ENCODE measurements at places on chromosomes 16 and 17.
A peak's percentile ranks its signal among the peaks of the same experiment; 100 is the strongest.

DNA sequence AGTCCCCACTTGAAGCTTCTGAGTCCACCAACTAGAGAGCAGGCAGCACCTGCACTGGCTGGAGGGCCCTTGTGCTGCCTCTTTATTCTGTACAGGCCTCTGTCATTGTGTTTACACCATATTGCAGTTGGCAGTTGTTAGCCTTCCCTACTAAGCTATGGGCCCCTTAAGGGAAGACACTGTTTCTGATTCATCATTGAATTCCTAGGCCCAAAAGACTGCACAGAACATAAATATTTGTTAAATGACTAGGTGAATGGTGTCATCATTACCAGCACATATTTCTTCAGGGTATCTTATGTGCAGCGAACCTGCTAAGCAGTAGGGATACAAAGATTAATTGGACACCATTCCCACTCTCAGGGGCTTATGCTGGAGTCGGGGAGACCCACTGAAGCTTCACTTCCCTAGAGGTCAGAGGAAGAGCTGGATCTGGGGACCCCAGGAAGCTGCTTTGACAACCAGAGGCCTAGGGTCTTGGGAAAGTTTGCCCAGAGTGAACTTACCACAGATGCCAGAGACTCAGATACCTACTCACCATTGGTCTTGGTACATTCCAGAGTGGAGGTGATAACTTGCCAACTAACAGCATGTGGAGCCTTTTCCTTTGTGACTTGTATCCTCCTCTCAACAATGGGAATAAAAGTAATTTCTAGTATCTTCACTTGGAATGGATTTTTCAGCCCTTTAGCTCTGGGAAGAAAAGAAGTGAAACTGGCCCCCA lies 28.7 kb upstream of the DDX52 start:
- DNase-seq, result no peak

GRCh38 chr17:83080579-83080857 lies 1.1 kb downstream of the METRNL start:
- DNase-seq, result no peak

DNA sequence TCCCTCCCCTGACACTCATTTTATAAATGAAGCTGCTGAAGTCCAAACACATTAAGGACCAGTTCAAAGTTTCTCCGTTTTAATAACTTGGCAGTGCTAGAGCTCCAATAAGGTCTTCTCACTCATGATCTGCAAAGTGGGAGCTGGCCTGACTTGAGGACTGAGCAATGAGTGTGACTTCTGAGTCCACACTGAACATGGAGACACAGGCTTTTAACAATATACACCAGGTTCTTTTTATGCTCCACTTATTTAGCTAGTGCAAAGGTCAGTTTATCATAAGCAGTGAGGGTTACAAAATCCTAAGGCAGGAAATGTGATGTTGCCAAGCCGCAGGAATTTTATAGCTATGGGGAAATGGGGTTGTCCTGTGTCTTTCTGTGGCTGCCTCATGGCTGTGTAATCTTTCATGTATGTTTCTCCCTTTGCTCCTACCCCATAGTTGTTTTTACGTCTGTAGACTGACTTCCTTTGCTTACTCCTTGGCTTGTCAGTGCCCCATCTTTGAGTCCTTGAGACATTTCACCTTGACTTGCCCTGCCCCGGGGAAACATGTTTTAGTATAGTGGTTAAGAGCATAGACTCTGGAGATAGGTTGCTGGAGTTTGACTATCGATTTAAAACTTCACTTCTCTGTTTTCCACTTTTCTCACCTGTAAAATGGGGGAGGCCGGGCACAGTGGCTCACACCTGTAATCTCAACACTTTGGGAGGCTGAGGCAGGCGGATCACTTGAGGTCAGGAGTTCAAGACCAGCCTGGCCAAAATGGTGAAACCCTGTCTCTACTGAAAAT lies 12.2 kb upstream of the MMD start:
- DNase-seq, result no peak

GRCh38 chr17:62309396-62309795 lies 71.0 kb upstream of the EFCAB3 start:
- no peak for DNase-seq

DNA sequence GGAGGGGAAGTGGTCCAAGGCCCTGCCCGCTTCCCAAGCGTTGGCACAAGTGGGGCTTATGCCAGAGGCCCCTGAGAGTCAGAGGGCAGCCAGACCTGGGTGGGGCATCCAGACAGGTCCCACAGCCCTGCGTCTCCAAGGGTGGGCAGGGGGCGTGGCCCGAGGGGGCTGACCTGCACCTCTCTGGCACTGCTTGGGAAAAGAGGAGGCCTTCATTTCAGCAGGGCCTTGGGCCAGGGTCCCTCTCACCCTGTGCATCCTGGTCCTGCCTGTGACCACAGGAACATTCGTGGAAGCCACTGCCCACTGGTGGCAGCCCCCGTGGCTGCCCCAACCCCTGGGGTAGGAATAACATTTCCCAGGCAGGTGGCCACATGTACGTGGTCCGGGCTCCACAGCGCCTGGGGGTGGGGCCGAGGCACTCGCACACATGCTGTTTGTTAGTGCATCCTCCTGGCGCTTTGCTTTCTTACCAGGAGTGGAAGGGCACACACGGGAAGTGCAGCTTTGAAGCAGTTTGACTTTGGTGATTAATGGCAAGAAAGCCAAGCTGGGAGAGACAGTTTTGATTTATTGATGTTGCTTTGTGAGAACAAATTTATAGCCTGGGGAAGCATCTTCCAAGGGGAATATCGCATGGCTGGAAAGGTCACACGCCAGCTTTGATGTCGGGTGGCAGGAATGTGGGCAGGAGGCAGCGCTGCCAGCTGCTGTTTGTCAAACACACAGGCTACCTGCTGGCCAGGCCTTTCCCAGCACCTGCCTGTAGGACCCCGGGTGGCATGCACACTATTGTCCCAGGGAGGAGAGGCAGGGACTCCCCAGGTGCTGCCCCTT lies 4.3 kb downstream of the CENPX start:
- no peak for DNase-seq

DNA sequence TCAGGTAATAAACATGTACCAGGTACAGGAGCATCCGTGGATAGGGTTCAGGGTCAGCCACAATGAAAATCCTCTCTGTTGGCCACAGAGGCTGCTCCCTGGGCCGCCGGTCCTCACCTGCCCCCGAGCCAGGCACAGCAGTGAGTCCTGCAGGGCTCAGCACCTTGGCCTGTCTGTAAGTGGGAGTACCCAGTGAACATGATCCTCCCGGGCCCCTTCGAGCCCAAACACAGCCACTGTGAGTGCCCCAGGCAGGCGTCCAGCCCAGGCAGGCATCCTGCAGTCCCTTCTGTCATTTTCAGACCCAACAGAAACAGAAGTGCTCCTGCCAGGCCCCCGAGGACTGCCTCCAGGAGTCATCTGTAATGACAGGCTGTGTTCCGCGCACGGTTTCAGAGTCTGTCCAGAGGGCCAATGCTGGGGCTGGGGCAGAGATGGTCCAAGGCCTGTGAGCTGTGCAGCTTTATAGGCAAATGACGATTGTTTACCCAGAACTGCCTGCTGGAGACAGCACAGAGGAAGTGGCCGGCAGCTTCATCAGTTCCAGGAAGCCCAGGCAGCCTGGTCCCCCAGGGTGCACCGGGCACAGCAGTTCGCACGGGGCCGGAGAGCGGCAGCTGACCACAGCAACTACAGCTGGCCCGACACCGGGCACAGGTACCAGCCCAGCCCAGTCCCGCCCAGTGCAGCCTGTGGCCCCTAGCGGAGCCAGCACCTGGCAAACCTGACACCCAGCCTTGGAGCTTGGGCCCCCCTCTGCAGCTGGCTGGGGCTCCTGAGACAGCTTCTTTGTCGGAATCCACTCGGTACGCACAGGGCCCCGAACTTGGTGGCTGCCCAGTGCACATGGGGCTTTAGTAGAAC lies 13.2 kb downstream of the SLC7A5 start:
- peak; percentile 60 for DNase-seq

DNA sequence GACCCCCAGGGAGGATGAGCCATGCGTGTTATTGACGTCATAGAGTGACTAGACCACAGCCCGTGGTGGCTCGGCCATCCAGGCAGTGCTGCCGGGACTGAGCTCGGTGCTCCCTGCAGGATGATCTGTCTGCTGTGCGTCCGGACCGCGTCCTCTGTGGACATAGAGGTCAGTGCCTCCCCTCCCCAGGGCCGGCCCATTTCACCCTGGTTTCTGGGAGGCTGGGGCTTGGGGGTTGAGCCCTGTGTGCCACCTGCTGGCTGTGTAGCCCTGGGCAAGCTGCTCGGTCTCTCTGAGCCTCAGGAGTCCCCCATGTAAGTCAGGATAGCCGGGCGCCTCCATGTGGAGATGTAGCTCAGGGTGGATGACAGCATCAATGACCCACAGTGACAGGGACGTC lies 8.3 kb downstream of the TSC2 start:
- DNase-seq, result no peak

DNA sequence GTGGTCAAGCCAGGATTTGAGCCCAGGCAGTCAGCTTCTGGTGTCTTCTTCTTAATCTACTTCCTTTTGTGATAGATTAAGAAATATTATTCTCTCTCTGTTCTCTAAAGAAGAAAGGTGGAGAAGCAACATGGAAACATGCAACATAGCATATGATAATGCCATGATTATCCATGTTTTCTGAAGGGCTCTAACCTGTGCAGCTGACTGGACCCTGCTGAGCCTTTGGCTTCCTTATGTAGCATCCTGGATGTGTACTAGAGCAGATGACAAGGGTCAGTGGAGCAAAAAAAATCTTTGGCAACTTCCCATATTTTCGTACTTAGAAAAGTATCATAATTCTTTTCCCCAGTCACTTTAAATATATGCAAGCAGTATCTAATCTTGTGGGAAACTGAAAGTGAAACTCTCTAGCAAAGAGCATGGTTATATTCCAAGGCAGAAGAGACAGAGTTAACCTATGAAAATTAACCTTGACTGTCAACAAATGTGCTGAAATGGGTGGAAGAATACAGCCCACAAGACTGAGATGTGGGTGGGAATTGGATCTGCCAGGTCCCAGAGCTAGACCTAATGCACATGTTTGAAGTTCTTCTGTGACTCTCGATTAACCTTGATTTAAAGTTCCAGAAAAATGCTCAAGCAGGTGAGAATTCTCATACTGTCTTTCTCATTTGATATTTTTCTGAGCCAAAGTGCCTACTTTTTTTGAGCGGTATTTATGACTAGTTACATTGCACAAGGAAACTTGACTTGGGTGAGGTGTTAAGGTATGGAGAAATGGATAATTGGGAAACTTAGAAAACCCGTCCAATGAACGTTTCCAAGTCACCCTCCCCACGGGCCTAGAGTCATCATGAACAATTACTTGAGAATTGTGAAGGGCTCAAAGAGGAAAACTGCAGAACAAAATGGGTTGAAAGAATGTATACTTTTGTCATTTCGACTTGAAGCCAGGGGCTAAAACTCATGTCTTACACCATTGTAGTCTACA lies 248.6 kb downstream of the FTO start:
- no peak for DNase-seq

DNA sequence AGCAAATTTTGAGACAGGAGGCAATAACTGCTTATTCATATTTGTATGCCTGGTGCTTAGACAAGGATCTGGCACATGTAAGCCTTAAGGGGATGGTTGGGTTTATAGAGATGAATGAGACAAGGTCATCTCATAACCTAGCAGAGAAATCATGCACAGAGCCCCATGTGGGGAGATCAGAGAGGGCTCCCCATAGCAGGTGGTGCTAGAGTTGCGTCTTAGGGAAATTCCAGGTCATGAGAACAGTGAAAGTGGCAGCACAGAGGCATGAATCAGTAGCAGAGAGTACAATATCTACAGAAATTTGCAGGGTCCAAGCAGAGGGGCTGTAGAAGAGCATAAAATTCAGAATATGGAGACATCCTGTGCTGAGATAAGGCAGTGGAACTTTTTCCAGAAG lies 57.3 kb downstream of the SLC6A2 start:
- DNase-seq, result no peak

- no peak for DNase-seq
Measured at GRCh38 chr17:32192379-32192778, 50.1 kb downstream of the RHOT1 start.

- DNase-seq, result peak; percentile 84
Measured at GRCh38 chr17:7835814-7836595, 2.0 kb downstream of the KDM6B start.

- DNase-seq, result no peak
Measured at GRCh38 chr16:53881371-53881770, 177.4 kb downstream of the FTO start.

GRCh38 chr17:41666237-41666641 lies 22.4 kb upstream of the EIF1 start:
- DNase-seq, result no peak

DNA sequence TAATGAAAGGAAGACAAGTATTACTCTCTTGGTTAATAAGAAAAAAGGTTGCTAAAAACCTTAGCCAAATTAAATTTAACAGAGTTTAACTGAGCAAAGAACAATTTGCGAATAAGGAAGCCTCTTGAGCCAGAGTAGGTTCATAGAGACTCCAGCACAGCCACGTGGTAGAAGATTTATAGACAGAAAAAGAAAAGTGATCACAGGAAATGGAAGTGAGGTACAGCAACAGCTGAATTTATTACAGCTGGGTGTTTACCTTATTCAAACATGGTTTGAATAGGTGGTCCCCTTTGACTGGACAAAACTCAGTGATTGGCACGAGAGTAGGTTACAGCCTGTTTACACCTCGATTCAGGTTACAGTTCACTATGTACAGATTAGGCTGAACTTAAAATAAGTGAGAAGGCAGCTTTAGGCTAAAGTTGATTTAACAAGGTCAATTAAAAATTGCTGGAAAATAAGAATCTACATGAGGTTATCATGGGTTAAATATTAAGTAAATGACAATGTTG lies 3.3 kb upstream of the CCL15 start:
- no peak for DNase-seq

- DNase-seq, result no peak
Measured at GRCh38 chr17:67459985-67460384, 82.9 kb downstream of the PITPNC1 start.

- DNase-seq, result peak; percentile 95
Measured at GRCh38 chr17:48908047-48908843, at the start of gene UBE2Z. Gene UBE2Z, plus strand, starts transcription at chr17:48908407. Its CDS starts 97 bp downstream, at chr17:48908504.

GRCh38 chr16:1788095-1788707 lies 5.3 kb downstream of the IGFALS start:
- DNase-seq, result no peak

GRCh38 chr17:67679721-67680120 lies 38.0 kb upstream of the NOL11 start:
- DNase-seq, result no peak

GRCh38 chr17:73791631-73792030 lies 147.4 kb upstream of the SDK2 start:
- no peak for DNase-seq

Data from left ventricle myocardium inferior (tissue), 1 donor.